ENCODE measurements at places on chromosomes 7 and 10.
A peak's percentile ranks its signal among the peaks of the same experiment; 100 is the strongest.

DNA sequence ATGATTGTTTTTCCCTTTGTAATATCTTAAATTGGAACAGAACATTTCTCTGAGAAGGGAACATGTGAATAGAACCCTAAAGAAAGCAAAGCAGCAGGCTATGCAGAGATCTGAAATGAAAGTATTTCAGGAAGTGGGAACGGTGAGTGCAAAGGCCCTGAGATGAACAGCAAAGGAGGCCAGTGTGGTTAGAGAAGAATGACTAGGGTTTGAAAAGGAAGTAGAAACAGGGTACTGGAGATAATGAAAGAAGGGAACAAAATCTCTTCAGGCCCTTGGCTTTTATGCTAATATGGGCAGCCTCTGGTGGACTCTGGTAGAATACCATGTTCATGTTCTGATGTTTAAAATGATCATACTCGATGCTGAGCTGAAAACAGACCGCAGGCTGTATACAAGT lies 22.2 kb downstream of the ARHGAP21 start:
- no peak for DNase-seq

GRCh38 chr7:30465046-30465810 lies 13.4 kb downstream of the NOD1 start:
- DNase-seq = no peak

- no peak for DNase-seq
Observed at GRCh38 chr7:116337800-116338199, 127.5 kb downstream of the TES start.

- no peak for DNase-seq
Observed at GRCh38 chr7:11486271-11486670, 345.7 kb downstream of the THSD7A start.

GRCh38 chr7:30321089-30321881 lies 36.9 kb downstream of the ZNRF2 start:
- no peak for DNase-seq

GRCh38 chr7:107559864-107560263 lies 3.9 kb downstream of the COG5 start:
- DNase-seq = no peak

DNA sequence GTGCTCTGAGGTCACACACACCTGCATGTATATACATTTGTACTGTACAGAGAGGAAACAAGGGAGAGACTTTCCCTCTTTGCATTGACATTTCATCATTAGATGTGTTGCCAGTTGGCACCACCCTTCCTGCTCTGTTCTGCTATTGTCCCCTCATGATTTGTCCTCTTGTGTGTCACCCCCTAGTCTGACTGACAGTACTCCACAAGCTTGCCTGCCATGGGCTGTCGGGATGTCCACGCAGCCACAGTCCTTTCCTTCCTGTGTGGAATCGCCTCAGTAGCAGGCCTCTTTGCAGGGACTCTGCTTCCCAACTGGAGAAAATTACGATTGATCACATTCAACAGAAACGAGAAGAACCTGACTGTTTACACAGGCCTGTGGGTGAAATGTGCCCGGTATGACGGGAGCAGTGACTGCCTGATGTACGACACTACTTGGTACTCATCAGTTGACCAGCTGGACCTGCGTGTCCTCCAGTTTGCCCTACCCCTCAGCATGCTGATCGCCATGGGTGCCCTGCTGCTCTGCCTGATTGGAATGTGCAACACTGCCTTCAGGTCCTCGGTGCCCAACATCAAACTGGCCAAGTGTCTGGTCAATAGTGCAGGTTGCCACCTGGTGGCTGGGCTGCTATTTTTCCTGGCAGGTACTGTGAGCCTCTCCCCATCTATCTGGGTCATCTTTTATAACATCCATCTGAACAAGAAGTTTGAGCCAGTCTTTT lies 9.4 kb downstream of the CLDN12 start:
- DNase-seq = no peak

- no peak for DNase-seq
Observed at GRCh38 chr10:89153971-89154370, 53.1 kb downstream of the CH25H start.

DNA sequence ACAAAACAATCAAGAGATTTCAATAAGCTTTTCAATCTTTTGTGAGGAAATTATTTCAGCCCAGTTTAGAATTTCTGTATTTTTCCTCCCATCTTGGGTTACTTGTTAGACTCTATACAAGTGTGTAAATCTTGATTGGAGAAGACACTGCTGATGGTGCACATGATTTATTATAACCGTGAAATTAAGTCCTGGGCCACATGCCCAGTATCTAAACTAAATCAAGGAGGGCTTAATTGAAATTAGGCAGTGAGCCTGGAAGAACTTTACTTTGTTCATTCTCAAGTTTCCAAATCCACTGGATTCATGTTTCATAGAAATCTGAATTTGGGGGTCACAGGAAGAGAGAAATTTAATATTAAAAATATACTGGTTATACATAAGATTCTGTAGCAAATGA lies 44.5 kb downstream of the CSTF2T start:
- no peak for DNase-seq

DNA sequence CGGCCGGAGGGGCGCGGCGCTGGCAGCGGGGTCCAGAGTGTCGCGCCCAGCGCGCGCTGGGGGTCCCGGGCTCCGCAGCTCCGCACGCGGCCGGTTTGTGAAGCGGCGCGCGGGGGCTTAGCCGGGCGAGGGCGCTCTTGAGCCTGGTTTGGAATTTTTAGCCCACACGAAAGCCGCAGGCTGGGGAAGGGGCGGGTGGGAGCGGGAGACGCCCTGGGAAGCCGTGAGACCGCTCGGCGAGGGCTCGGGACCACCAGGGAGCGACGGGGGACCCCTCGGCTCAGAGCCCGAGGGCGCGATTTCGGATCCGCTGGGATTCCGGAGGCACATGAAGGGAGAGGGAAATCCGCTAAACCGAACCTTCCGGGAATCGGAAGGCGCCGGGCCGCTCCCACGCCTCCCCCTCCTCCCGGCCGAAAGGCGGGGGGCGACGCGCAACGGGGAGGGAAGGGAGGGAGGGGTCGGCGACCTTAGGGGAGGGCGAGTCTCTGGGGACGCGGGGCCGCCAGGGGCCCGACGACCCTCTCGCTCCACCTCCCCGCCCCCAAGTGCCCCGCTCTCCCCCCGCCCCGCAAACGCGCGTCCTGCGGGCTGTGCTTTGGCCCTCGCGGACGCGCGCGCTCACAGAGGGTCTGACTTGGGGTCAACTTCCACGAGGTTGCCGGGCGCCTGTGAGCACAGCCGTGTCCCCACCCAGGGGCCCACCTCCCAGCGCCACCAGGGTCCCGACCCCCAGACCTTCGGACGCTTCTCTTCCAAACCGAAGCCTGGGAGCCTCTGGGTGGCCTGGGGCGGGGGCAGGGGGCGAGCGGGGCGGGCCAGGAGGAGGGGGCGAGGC lies 5.1 kb upstream of the ELFN1 start:
- peak; percentile 47 for DNase-seq

DNA sequence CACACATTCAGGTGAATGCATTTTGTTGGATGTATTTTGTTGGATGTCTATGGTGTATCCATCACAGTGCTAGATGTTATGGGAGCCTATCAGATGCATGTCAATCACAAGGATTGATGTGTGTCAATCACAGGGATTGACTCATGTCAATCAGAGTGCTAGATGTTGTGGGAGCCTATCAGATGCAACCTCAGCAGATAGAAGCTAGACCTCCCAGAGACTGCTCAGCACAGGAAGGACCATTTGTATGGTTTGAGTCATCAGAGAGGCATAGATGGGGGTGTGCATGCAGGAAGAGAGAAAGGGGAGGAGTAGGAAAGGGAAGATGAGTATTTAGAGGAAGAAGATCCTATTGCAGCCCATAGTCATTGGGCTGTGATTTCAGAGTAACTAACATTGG lies 48.3 kb upstream of the PITRM1 start:
- DNase-seq = no peak

- DNase-seq = no peak
Observed at GRCh38 chr10:58963723-58964124, 212.7 kb upstream of the PHYHIPL start.

DNA sequence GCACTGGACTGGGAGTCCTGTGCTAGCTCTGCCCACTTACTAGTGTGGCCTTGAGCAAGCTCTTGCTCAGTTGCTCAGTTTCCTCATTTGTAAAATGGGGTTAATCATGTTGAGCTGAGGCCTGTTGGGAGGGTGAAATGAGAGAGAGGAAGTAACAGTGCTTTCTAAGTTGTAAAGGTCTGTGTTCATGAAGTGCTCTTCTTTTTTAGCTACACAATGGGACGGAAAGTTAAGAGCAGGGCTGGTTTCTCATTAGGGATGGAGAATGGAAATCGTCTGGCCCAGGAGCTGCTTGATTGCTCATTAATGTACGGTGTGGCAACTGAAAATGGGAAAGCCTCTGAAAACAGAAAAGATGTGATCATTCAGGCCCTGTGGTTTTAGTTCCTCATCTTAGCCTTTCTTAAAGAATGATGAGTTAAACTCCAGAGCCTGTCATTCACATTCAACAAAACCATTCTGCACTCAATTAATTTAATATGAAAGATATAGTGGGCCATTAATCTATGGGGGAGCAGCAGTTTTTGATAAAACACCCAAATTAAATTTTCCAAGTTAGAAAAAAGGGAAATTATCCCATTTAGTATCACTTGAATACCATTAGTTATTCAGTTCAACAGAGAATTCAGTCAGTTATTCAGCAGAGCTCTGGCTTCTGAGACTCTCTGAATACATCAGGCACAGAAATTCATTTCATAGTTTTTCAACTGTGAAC lies 60.5 kb downstream of the SH2D4B start:
- DNase-seq = no peak
